ENCODE measurements at places on chromosomes 16 and 17.

GRCh38 chr17:17762744-17763105 is 74.1 kb downstream of the SREBF1 start:
- DNase-seq = no peak

GRCh38 chr17:40866838-40867237 is at the start of gene KRT12:
KRT12 (minus strand) TSS chr17:40867223; CDS start chr17:40867186, 37 bp downstream.
- no peak for DNase-seq

- no peak for DNase-seq
Measured at GRCh38 chr16:89808475-89808874, 8.0 kb downstream of the FANCA start.

DNA sequence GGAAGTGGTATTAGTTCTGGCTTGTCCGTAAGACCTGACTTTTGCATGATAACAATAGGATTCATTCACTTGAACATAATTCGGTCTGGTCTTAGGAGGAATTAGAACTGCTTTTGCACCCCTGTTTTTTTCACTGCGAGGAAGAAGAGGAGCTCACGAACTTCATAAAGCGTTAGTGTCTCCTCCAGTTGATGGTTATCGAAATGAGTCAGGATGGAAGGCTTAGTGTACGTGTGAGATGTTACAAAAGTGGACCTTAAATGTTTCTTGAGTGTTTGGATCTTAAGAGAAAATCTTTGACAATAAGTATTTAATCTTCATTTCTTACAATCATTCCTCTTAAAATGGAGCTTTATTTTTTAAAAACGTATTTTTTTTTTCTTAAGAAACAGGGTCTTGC is 52.8 kb downstream of the USP10 start:
- no peak for DNase-seq

DNA sequence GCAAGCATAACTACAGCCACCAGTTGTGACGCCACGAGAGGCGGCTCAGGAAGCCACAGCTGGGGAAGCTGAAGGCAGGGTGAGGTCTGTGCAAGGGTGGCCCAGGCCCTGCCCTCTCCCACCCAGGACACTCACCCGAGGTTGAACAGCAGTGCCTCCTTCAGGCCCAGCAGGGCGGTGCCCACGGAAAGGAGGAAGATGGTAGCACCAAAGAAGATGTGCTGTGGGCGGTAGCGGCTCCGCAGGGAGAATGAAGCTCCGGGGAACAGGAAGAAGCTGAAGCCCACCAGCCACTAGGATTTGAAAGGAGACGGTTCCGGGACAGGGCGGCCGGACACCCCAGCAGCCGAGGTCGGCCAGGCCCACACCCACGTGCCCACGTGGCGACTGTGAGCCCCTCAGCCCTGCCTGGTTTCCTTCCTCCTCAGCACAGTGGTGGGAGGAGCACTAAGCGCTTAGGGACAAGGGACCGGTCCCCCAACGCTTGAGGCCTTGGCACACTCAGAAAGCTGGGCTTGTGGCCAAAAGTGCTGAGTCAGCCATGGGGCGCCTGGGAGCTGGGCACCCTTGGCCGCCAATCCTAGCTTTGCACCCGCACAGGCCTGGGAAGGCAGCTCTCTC is 11.0 kb downstream of the CYB561 start:
- peak; percentile 80 for DNase-seq

GRCh38 chr16:55392701-55393100 is 68.7 kb downstream of the IRX6 start:
- no peak for DNase-seq

GRCh38 chr16:48607056-48607825 is 2.7 kb downstream of the N4BP1 start:
- DNase-seq = no peak

DNA sequence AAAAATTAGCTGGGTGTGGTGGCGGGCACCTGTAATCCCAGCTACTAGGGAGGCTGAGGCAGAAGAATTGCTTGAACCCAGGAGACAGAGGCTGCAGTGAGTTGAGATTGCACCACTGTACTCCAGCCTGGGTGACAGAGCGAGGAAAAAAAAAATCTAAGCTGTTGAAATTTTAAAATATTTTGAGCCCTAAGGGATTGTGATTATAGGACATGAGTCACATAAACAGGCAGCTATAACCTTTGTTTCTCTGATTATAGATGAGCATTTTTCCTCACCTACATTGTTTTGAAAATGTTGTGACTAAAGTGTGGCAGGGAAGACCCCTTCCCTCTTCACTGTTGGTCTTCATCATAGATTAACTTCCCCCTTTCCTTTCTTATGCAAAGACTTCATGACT is 135.5 kb downstream of the MGAT5B start:
- no peak for DNase-seq

GRCh38 chr16:50329446-50330189 is 39.2 kb downstream of the BRD7 start:
- DNase-seq = no peak

- DNase-seq = no peak
Measured at GRCh38 chr17:43014020-43014648, 7.5 kb downstream of the IFI35 start.

DNA sequence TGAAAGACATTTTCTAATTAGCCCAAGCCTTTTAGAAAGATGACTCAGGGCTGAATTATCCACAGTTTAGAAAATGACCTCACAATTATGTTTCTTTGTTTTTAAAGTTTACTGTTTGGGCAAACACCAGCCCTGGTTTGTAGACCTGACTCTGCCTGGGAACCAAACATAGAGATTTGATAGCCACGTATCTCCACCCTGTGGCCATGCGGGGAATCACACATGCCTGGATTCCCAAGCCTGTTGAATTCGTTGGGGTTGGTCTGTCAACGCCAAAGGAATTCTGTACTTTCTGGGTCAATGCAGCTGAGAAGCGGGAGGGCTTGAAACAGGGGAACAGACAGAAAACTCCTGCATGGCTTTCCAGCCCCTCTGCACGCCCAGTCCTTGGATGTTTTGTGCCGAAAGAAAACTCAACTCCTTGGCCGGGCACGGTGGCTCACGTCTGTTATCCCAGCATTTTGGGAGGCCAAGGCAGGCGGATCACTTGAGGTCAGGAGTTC is 26.9 kb downstream of the CD300A start:
- DNase-seq = peak; percentile 80

GRCh38 chr17:73099511-73099910 is 7.0 kb upstream of the SLC39A11 start:
- DNase-seq = no peak

DNA sequence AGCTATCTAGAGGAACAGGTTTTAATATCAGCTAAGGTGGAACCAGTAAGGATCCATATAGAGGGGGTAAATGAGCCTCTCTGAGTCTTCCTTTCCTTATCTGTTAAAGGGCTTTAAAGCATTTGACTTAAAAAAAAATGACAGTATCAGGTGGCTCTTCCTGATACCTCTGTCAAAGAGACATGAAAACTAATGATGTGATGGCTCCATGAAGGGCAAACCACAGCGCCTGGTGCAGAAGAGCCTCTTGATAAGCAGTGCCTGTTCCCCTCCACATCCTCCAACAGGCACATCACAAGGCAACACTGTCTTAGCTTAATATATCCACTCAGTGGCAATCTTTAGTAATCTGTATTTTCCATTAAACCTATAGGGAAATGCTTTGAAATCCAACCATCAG is 68.9 kb downstream of the USP31 start:
- no peak for DNase-seq

DNA sequence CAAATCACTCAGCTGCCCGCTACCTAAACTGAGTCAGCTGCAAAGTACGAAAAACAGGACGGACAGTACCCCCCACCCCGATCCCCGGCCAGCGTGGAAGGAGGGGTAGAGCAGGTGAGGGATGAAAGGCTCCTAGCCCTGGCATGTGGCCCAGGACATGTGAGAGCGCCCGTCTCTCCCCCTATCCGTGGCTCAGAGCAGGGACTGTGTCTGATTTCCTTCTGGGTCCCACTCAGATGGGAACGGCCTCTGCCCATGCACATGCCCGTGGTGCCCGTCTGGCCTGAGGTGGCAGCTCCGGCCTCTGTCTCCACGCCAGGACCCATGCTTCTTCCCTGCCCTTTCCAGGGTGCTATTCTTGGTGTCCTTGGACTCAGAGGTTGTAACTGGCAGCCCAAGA is 30.2 kb upstream of the RASD1 start:
- DNase-seq = peak; percentile 74

DNA sequence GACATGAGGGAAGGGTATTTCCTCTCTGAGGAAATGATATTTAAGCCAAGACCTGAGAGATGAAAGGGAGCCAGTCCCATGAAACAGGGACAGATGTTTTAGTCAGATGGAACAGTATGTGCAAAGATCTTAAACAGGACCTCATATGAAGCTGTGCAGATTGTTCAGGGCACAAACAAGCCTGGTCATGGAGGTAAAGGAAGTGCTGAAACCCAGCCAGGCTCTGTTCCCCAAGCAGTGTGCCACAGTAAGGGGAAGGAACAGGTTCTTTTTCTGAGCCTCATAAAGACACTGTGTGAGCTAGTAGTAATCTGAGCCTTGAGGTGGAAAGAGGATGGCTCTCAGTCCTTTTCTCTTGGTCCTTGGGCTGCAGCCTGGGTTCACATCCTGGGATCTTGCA is 159.9 kb downstream of the ANKFN1 start:
- DNase-seq = no peak

DNA sequence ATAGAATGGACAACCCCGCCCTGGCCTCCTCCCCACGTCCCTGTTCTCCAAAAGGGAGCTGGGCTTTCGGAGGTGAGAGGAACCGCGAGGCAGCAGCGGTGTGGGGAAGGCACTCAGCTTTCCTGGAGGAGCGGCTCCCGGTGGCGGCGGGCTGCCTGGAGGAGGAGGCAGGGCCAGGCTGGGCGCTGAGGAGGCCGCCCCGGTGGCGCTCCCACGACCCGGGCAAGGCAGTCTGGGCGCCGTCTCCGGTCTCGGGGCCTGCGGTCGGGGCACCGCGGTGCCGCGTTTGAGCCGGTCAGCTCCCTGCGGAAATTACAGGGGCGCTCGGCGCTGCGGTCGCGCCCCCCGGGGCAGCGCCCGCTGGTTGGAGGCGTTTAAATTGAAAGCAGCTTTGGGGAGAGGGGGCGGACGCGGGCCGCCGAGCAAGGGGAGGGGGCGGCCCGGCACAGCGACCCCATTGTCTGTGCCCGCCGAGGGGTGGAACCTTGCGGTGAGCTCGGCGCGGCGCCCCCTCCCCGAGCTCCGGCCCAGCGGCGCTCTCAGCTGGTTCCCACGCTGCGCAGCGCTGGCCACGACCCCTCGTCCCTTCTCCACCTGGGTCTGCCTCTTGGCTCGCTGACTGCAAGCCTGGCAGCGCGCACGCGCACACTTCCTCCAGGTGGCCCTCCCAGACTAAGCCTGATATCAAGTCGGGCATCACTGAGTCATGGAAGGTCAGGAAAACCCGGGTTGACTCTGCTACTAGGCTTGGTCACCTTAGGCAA is 58.7 kb upstream of the DLX4 start:
- no peak for DNase-seq

GRCh38 chr17:78496311-78496710 is 80.9 kb downstream of the DNAH17 start:
- no peak for DNase-seq

- no peak for DNase-seq
Measured at GRCh38 chr17:18059283-18059682, 20.1 kb downstream of the GID4 start.

- DNase-seq = peak; percentile 99
Measured at GRCh38 chr17:75405365-75406221, at the start of gene GRB2. GRB2 (minus strand) TSS chr17:75405678; CDS start chr17:75393628, 12,050 bp downstream.

GRCh38 chr17:47701608-47702007 is 7.6 kb downstream of the TBKBP1 start:
- peak; percentile 39 for DNase-seq

DNA sequence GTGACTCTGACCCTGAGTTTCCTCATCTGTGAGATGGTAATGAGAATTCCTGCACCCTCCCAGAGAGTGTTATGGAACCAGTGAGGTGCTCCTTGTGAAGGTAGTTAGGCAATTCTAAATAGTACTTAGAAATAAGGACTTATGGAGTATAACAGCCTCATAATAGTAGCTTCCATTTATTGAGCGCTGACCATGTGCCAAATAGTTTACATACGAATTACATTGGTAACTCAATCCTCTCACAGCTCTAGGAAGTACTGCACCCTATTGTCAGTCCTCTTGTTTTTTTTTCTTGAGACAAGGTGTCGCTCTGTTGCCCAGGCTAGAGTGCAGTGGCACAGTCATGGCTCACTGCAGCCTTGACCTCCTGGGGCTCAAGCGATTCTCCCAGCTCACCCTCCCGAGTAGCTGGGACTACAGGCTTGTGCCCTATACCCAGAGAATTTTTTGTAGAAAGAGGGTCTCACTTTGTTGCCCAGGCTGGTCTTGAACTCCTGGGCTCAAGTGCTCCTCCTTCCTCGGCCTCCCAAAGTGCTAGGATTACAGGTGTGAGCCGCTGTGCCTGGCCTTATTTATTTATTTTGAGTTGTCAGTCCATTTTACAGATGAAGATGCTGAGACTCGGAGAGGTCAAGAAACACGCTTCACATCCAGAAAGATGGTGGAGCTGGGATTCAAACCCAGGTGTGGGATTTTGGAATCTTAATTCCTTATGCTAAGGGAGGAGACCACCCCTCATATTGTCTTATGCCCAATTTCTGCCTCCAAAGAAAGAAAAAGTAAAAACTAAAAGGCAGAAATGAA is 2.9 kb downstream of the TNS4 start:
- DNase-seq = no peak

DNA sequence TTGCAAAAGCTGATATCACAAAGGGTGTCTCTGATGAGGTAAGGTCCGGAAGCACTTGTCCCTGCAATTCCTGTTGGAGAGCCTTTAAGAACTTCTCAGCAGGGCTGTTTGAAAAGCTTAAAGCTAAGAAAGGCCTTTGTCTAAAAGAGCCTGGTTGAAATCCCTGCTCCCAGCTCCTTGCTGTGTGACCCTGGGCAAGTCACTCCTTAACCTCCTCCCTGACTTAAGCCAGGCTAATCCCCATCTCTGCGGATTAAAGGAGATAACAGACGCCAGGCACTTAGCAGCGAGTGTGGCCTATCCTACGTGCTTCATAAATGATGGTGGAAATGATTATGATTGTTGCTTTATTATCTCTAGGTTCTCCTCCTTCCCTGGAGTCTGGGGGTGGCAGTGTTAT is 368.0 kb upstream of the RBFOX1 start:
- no peak for DNase-seq

DNA sequence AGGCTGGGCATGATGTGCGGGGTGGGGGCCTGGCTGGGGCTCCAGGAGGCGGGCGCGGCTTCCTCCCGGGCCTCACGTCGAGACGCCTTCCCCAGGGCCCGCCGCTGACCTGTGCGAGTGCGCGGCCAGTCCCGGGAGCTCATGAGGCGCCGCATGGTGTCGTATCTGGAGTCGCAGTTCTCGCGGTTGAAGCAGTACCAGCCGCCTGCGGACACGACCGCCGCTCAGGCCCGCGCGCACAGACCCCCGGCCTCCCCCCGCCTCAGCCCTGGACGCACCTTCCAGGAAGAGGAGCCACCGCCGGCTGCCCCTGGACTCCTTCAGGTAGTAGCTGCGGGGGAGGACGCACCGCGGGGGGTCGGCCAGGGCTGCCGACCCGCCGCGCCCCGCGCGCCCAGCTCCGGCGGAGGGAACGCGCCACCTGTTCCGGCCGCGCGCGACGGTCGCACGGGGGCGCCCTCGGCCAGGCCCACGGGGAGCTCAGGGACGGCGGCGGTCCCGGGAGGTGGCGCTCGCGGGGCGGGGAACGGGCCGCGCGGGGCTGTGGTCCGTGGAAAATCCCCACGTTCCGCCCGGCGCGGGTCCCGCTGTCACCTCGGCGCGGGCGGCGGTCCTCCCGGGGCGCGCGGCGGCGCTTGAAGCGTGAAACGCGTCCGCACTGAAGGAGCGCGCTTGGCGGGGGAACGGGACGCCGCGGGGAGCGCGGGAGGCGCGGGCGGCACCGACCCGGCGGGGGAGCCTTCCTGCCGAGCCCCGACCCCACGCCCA is 1.4 kb downstream of the NOTUM start:
- DNase-seq = peak; percentile 87
